ENCODE measurements at places on chromosomes 1 and 21.

- DNase-seq, result no peak
These were observed 6.0 kb upstream of the SEC16B start for GRCh38 chr1:177975588-177976495.

DNA sequence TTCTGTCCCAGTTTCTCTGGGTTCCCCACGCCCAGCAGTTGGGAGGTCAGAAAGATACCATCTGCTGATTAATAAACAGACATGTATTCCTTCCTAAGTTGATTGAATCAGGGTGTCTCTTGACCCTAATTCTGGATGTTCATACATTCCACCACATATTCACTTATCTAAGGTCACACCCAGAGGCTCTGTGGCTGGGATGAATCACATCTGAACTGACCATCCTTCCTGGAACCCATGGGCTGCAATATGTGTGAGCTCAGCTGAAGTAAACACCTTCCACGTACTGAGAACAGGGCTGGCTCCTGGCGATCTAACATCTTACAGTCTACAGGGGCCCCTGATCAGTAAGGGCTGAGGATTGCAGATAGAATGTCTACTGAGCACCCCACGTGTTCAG lies 20.5 kb upstream of the TRABD2B start:
- DNase-seq, result no peak

DNA sequence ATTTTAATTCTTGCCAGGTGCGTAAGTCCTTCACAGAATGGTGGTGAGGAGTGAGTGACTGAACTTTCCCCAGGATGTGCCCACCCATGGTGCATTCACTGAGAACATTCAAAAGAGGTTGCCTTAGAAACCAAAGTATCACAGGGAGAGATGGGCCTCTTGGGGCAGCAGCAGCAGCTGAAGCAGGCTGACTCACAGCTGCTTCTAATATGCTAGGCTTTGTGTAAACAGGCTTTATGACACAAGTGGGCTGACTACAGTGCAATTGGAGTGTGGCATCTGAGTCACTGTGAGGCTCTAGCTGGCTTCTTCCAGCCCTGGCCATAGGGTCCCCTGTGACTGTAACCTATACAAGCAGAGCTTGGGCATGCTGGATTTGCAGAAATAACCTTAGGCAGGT lies 12.6 kb downstream of the PIGP start:
- DNase-seq, result no peak

DNA sequence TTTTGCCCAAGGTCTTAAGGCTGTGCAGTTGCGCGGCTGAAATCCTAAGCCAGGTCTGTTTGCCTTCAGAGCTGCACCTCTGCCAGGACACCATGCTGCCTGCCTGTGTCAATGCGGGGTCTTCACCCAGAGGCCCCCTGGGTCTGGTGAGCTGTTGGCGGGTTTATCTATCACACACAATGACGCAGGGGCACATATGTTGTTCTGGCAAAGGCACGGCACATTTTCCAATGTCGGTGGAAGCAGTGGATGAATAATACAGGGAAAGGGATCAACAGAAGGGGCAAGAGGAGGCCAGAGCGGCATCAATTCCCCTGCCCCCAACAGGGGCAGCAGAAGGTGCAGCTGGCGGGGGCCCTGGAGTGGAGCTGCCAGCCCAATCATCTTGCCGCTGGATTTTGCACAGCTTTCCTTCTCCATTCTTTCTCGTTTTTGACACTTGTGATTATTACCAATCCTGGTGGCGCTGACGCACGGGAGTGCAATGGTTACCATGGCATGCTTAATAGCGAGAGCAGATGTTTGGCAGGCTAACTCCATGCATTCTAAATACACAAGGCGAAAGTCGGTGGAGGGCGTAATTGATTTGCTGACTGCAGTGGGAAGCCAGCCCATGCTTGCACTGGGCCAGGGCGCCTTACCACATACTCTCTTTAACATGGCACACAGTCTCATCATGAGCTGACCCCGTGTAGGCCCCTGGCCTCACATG lies 45.8 kb upstream of the CYP2J2 start:
- DNase-seq, result no peak

- no peak for DNase-seq
These were observed 220.4 kb upstream of the CAMK1G start for GRCh38 chr1:209363112-209363511.

DNA sequence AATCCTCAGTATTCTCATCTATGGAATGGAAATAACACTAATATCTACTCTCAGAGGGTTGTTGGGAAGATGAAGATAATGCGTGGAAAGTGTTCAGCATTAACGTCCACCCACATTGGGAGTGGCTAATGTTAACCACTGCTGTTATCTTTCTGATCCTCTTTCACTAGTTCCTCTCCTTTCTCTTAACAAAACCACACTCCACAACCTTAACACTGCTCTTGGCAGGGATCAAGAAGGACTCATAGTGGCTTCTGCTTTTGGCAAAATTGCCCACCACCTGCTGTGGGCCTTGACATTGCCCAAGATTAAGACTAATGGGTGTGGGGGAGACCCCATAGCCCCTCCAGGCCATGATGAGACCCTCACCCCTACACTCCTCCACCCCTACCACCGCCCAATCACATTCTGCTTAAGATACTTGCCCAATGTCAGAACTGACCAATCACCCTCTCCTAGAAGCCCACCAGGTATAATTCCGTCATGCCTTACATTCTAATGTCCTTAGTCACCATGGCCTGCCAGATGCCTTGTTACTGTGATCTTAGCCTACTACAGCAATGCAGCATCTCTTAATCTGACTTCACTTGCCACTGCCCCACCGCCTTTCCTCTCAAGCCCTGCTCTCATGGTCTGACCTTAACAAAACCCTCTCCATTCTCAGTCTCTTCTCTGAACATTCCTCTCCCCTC lies 27.1 kb downstream of the DHCR24 start:
- DNase-seq, result no peak

- DNase-seq, result no peak
These were observed 45.3 kb downstream of the PDE9A start for GRCh38 chr21:42698733-42699132.

DNA sequence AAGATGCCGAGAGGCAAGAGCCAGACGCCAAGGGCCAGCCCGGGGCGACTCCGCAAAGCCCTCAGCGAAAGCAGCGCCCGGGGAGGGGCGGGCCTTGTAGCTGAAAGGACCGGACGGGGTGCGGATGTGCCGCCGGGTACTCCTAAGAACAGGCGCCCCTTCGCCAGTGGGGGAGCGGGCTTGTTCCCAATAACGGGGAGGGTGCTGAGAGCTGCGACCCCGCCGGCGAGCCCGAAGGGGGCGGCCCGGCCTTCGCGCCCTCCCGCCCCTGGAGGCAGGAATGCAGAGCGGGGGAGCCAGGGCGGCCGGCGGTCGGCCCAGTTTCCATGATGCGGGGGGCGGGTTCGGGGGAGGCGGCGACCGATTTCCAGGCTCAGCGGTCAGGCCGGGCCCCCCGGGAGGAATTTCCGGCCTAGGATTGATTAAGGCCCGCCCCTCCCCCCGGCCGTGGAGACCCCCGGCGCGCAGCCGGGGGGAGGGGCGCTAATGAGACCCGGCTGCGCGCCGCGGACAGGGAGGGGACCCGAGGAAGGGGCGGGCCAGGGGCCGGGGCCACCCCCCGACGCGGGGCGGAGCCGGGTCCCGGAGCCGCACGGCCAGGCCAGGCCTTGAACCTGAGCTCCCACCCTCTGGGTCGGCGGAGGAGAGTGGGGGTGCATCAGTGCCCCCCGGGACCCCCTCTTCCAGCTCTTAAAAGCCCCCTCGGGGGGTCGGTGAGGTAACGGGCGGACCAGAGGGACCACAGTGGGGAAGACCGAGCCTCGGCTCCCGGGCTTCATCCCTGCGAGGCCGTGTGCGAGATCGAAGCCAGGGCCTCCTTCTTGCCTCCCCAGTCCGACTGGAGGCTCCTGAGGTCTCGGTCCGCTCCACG lies 898 bp upstream of the TMEM200B start:
- DNase-seq, result peak; percentile 31

DNA sequence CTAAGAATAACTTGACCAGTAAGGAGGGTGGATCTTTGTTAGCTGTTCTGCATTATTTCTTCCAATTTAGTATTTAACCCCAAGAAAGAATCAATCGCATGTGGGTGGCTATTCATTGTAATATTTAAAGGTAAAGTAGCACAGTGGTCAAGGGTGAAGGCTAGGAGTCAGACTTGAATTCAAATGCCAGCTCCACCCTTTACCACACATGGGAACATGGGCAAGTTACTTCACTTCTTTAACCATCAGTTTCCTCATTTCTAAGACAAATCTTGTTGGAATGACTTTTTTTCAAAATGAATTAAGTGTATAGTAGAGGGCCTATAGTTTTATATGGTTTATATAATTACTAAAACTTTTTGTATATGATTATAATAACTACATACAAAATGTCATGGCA lies 71.3 kb upstream of the S1PR1 start:
- no peak for DNase-seq

GRCh38 chr1:229300099-229300757 lies 29.3 kb downstream of the RAB4A start:
- no peak for DNase-seq

DNA sequence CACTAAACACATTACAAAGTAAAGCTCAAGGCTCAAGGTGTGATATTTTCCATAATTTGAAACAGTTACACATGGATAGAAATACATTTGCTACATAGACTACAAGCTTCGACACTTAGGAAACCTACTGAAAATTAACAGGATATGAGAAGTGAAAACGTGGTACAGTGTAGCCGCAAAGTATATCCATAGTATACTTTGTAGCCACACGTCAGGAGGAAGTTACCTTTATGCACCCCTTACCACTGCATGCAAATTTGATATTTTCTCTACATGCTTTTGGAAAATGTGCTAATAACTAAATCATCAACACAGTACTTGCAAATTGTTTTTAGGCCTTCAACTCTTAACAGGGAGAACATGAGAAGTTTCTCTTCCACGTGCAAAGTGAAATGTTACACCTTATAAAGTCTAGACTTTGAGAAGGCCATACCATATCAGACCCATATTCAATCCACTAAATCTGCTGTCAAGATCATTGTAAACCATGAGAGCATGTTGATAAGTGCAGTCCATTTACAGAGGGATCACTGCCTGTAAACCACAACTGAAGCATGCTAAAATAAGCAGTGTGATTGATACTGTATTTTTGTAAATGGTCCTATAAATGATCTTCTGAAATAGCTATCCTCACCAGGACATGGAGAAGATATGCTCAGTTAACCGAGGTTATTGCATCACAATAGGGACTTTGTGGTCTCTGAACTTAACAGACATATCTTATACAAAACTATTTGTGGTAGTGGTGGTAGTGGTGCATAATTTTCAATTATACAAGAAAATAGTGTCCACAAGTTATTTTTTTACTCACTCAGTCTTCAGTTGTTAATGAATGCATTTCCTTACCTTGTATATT lies 64.7 kb downstream of the VAV3 start:
- peak; percentile 4 for DNase-seq

DNA sequence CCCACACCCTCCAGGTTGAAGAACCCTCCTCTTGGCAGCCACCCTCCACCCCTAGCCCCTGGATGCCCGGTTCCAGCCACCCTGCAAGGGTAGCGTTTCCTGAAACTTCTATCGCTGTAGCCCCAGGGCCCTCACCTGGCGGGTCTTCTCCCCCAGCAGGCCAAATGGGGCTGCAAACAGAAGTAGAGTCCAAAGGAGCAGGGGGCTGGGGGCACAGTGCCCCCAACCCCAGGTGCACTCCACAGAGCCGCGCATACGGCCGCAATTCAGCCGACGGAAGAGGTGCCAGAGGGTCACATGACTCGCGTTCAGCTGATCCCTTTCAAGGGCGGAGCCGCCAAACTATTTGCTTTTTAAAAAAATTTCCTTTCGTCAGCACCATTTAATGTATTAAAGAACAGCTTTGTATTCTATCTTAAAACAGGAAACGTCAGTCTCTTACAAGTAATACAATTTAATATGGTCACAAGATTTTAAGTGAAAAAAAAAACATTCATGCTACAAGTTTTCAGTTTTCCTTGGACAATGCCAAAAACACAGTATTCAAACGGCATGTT lies at the start of gene GLMP:
Gene GLMP, minus strand, starts transcription at position 289 of the 557 bp plus-strand sequence. Its CDS starts 34 bp downstream, at position 255.
- peak; percentile 59 for DNase-seq

GRCh38 chr1:235873045-235873444 lies 6.3 kb upstream of the LYST start:
- DNase-seq, result no peak

- DNase-seq, result peak; percentile 11
These were observed at the start of gene RAP1GAP for GRCh38 chr1:21669258-21670058. Gene RAP1GAP, minus strand, starts transcription at chr1:21669357. Its CDS starts 49,325 bp downstream, at chr1:21620032.

DNA sequence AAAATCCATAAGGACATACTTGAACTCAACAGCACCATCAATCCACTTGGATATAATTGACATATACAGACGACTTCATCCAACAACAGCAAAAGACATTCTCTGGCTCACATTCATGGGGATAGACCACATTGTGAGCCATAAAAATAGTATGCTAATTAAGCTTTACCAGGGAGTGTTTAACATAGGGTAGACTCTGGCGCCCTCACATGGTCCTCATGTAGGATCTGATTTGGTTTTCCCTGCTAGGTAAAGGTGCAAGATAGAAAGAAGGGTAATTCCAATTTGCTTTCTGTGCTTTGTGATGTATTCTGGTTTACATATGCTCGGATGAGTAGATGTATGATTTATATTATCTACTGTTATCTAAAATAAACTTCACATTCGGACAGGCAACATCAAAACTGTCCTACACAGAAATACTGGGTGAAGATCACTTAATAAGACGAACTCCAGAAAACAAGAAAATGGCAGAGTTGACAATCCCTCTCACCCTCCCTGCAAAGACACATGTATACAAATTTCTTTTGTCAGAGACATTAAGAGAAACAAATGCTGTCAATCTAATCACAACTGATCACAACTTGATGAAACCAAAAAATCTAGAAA lies 27.7 kb downstream of the CR1L start:
- no peak for DNase-seq

DNA sequence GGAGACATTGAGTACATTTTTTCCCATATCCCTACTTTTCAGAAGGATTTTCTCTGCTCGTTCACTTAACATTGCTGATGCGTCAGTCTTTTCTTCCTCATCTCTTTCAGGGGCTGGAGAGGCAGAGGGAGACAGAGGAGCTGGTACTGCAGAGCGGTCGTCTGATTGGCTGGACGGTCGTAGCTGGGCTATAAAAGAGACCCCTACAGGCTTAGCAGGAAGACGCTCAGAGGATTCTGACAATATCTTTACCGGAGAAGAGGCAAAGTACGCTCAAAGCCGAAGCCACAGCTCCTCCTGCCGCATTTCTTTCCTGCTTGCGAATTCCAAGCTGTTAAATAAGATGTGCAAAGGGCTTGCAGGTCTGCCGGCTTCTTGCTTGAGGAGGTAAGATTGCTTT lies at the start of gene RGS4:
Gene RGS4, plus strand, starts transcription at position 220 of the 400 bp plus-strand sequence. Its CDS starts 124 bp downstream, at position 344.
- DNase-seq, result no peak

GRCh38 chr1:171139890-171140289 lies 45.2 kb upstream of the FMO2 start:
- DNase-seq, result no peak

DNA sequence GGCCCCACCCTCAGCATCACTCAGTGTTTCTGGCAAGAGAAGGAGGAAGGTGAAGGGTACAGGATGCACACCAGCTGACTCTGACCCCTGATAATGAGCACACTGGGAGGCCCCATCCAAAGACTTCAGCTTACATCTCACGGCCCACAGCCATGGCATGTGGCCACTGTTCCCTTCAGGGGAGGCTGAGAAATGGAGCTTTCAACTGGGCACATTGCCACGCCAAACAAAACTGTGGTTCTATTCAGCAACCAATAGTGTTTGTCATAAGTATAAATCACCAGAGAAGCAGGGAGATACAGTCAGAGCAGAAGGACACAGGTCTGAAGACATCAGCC lies 12.7 kb upstream of the TRAF3IP3 start:
- no peak for DNase-seq
